ENCODE measurements at places on chromosomes 5 and 9.

DNA sequence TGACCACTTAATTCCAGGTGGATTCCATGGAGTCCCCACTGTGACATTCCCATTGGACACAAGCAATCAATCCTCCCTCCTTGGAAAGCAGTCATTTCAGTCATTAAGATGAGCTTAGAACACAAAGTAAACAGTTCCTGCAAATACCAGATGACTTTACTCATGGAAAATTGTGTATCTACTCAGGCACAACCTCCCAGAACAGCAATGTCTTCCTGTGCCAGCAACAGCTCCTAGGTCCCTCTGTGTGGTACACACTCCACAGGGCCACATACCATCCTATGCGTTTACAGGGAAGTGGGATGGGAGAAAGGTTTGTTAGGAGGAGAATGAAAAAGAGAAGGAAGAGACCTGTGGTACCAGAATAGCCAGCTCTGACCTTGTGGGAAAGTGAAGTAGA is 53.7 kb downstream of the MTMR12 start:
- no peak for DNase-seq

GRCh38 chr9:86637515-86637914 is 283.3 kb upstream of the TUT7 start:
- no peak for DNase-seq

GRCh38 chr9:113888976-113889375 is 12.9 kb downstream of the ZNF618 start:
- no peak for DNase-seq

GRCh38 chr5:146761811-146762210 is 116.7 kb downstream of the PPP2R2B start:
- DNase-seq, result no peak

DNA sequence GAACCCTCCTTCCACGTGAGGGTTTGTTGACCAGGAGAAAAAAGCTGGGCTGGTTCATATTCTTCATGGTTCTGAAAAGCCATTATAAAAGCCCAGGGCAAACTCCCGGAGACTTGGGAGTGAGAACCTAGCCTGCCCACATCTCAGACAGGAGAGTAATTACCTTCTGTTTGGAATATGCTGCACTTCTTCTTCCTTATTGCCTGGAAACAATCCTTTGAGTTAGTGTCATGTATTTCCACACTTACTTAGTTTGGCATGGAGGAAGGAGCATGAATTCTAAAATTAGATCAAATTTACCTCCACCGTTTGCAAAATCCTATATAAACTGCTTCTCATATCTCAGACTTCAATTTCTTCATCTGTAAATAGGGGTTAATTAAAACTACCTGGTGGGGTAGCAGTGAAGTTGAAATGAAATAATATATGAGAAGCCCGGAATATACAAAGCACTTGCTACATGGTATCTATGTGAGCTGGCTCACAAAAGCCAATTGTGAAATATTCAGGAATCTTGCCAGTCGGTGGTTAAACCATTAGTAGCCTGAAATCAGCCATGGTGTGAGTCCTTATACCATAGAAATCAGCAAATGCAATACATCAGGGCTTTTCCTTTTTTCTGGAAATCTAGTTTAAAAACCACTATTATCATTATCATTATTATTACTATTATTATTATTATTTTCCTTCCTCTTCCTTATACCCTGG is 140.0 kb upstream of the RAD23B start:
- DNase-seq, result no peak

GRCh38 chr9:14191512-14191911 is 122.4 kb downstream of the NFIB start:
- DNase-seq, result no peak

DNA sequence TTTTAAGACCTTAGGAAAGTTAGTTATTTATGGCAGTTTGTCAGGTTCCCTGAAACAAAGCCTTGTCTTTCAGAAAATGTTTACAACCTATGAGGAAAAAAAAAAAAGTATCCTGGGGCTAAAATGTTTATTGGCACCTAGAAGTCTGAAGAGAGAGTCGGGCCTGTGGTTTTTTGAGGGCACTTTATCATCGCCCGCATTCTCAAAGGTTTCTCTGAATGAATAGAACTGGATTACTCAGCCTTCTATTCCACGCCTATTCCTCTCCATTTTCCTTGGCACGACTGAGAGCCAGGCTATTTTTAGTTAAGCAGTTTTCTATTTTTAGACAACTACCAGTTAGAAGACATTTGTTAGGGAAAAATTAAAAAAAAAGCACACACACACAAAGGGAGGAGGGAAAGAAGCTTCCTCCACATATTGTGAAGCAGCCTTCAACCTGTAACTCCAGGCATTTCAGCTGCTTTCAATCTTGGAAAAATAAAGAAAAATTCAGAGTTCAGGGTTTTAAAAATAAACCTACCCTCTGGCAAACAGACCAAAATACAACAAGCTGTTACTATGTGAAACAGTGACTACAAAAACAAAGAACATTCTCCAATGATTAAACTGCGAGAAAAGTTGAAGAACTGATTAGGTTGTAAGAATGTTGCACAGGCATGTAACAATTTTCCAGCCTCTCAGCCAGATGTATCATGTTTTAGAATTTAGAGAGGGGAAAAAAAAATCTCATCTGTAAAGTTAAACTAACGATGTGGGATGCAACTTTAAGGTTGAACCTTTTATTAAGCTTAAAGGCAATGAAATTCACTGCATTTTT is 97.0 kb downstream of the MEF2C start:
- no peak for DNase-seq

GRCh38 chr9:113129884-113130283 is 20.9 kb upstream of the SLC31A2 start:
- DNase-seq, result no peak

DNA sequence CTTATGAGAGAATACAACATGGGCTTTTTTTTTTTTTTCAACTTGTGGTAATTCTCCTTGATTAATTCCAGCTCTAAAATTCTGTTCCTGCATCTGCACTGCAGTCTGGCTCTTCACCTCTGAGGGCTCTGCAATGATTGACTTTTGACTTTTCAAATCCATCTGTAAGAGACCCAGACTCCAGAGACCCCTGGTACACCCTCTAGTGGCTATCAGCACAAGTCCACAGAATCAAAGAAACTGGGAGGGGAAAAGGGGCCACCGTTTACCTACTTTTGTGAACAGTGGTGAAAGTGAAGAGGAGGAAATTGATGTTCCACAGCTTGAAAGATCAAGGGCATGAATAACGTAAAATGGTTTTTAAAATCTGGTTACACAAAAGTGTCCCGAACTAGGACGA is 151.6 kb downstream of the SLIT3 start:
- no peak for DNase-seq

GRCh38 chr5:57069115-57069835 is 104.6 kb upstream of the GPBP1 start:
- DNase-seq, result no peak

GRCh38 chr5:135693371-135693955 is 114.7 kb upstream of the CXCL14 start:
- no peak for DNase-seq

GRCh38 chr9:86639287-86639686 is 285.1 kb upstream of the TUT7 start:
- DNase-seq, result no peak

GRCh38 chr5:91514400-91514799 is 131.3 kb upstream of the ARRDC3 start:
- DNase-seq, result no peak

DNA sequence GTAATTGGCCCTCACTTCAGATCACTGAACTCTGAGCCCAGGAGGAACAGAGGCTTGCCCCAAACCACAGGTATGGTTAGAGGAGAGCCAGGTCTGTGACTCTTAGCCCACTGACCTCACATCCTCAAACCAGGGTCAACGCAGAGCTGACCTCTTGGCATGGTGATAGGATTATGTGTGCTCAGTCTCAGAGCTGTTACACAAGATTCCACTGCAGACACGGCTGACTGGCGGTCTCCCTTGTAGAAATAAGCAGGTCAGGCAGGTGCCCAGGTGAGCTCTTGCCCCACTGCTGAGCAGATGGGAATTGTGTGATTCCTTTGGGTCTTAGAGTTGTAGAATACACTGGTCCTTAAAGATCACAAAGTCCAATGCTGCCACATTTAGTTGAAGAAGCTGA is 66.0 kb upstream of the PITX1 start:
- no peak for DNase-seq

- no peak for DNase-seq
These were observed 41.4 kb upstream of the FAT2 start for GRCh38 chr5:151632524-151632923.

- no peak for DNase-seq
These were observed 155.0 kb downstream of the NFIB start for GRCh38 chr9:14158916-14159315.

GRCh38 chr5:6321078-6321477 is 57.3 kb downstream of the MED10 start:
- no peak for DNase-seq

- no peak for DNase-seq
These were observed 42.0 kb downstream of the AMBP start for GRCh38 chr9:114035845-114036801.

- DNase-seq, result no peak
These were observed 48.6 kb downstream of the UGCG start for GRCh38 chr9:111945216-111945615.

DNA sequence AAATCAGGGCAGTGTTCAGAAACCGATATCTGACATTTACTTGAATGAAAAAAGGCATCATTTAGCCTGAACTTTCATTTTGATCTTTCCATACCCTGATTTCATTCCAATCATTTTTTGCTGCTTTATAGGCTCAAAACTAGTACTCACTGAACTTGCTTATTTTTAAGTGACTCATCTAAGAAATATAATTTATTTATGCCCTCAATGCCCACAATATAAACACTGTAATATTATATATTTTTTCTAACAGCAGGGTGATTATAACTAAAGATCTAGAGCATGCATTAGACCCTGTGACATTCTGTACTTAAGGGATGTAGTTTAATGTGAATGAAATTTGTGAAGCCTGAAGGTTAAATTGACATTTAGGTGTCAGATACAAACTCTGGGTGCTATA is 446.1 kb upstream of the CDH10 start:
- no peak for DNase-seq

DNA sequence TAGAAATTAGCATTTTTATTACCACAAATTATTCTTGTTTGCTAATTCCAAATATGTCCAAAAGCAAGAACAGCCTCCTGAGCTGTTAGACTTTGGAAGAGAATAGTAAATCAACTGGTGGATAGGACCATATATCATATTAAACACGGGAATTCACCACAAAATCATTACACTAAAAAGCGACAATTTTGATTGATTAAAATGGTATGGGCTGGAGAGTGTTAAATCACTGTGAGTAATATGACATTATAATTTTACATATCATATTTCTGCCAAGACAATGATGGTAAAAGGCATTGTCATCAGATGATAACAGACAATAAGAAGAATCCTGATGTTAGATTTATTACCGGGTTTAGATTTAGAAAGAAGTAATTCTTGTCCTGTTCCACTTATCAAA is 107.2 kb upstream of the ARRDC3 start:
- DNase-seq, result no peak

- DNase-seq, result no peak
These were observed 3.3 kb upstream of the SNX18 start for GRCh38 chr5:54514291-54514690.

DNA sequence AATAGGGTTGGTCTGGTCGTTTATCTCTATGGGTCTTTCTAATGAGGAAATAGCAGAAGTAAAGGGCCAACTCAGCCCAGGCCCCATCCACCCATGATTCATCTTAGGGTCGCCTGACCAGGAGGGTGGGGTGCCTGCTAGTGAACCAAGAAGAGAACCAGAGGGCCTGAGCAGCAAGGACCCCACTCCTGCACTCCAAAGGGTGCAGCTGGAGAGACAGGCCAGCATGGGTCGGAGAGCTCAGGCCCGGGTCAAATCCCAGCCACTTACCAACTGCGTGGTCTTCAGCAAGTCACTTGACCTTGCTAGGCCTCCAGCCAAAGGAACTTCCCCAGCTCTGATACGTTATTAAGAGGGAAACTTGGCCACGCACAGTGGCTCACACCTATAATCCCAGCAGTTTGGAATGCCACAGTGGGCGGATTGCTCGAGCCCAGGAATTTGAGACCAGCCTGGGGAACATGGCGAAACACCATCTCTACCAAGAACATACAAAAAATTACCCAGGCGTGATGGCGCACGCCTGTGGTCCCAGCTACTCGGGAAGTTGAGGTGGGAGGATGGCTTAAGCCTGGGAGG is 4.3 kb downstream of the BBLN start:
- DNase-seq, result no peak

DNA sequence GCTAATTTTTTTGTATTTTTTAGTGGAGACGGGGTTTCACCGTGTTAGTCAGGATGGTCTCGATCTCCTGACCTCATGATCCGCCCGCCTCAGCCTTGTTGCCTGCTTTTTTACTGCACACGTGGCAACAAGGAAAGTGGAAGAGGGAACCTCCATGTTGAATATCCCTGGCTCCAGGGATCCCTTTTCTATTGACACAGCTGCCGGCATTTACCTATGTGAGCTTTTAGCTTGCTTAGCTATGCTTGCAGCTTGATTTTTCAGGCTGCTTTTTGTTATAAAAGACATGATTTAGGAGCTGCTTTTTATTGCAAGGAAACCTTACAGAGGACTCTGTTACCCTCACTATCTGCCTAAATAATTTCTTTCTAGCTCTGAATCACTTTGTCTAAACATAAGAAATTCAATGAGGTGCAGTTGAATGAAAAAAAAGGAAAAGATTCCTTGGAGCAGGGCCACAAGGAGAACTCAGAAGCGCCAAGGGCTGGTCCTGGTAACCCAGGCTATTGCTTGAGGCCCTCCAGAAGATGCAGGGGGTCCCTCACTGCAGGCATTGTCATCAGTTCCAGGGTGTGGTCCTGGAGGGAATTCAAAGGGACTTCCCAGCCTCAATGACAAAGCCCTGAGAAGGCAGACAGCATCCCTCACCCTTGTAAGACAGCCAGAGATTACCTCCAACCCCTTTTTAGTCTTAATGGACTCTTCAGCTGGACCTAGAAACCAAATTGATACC is 89.9 kb downstream of the SYK start:
- no peak for DNase-seq

- DNase-seq, result no peak
These were observed 895.1 kb downstream of the TLE1 start for GRCh38 chr9:80794197-80794596.

DNA sequence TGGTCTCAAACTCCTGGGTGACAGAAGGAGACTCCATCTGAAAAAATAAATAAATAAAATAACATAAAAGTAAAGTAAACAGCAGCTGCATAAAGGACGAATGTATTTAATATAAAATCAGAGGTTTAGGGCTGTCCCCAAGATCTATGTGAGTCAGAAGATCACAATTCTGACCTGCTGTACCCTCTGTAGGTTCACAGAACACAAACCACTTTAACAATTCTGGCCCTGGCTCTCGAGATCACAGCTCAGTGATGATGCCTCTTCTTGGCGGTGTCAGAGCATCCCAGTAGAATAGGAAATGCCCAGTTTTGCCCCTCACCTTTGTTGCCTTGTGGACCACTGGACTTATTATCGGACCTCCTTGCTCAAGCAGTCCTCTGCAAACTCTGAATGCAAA is 380.9 kb downstream of the TLE1 start:
- DNase-seq, result no peak

DNA sequence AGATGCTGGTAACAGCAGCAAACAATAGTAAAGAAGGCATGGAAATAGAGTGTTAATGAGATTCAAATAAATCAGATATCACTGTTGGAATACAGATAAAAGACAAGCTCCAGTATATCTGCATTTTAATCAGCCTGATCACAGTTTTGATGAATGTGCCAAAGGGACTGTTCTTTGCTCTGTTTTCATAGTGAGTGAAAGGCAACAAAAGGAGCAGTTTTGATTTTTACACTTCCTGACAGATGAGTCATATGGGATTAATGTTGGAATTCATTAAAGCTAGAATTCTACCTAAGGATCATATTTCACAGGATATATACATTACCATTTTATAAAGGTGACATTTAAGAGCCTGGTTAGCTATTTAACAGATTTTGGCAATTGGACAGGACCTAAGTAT is 743.3 kb upstream of the PTPRD start:
- no peak for DNase-seq
